ENCODE measurements at places on chromosomes 7 and 10. TPM values are rescaled to one million over a fixed set of nuclear protein-coding genes. Genes with fewer than 3 reads are reported as not detected.

DNA sequence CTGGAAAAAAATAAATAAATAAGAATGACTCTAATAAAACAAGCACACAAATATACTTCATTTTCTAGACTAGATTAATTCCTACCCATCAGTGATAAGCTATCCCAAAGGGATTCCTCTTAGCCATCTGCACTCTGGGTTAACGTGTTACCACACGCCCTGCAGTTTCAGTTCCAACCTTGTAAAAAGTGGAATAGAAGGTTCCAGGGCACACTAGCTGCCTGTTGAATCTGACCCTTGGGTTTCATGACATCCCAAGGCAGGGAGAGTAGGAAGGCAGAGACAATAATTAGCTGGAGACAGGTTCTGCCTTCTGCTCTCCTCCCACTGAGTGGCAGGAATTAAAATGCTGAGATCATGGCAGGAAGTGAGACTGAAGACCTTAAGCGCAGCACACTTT lies 33.5 kb downstream of the SLC37A3 start:
- no peak for DNase-seq

GRCh38 chr7:79464051-79464450 lies 10.6 kb upstream of the MAGI2 start:
- no peak for DNase-seq

DNA sequence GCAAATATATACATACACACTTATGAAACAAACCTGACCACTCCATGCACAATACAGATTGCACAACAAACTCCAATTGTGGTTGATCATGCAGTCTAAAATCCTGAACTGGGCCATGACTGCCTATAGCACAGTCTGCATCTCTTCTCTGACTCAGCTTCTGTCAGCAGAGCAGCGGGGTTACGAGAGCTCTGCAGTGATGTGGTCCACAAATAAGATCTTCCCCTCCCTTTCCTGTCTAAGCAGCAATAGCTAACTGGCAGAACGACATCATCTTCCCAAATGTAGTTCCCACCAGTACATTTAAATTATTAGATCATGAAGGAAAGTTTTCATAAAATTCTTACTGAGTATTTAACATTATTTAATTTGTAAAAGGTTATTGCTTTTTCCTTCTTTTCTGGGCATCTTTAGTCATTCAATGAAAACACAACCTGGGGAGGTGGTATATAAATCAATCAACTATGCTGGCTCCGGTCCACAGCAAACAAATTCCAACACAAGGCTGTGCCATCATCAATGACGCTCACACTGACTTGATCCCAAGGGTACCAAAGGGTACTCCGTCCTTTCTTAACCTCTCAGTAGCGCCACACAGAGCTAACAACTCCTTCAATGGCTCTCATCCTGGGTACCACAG lies 17.1 kb downstream of the ARHGAP21 start:
- peak; percentile 13 for DNase-seq

Gene FXYD4
- total RNA-seq, result not detected

Gene CHPF2
- 32.3 TPM for total RNA-seq

GRCh38 chr7:75596727-75597614 lies 104.9 kb downstream of the SPDYE5 start:
- no peak for DNase-seq

Gene PDK4
- not detected for total RNA-seq

- DNase-seq, result no peak
Observed at GRCh38 chr7:27250557-27251070, 8.0 kb downstream of the EVX1 start.

DNA sequence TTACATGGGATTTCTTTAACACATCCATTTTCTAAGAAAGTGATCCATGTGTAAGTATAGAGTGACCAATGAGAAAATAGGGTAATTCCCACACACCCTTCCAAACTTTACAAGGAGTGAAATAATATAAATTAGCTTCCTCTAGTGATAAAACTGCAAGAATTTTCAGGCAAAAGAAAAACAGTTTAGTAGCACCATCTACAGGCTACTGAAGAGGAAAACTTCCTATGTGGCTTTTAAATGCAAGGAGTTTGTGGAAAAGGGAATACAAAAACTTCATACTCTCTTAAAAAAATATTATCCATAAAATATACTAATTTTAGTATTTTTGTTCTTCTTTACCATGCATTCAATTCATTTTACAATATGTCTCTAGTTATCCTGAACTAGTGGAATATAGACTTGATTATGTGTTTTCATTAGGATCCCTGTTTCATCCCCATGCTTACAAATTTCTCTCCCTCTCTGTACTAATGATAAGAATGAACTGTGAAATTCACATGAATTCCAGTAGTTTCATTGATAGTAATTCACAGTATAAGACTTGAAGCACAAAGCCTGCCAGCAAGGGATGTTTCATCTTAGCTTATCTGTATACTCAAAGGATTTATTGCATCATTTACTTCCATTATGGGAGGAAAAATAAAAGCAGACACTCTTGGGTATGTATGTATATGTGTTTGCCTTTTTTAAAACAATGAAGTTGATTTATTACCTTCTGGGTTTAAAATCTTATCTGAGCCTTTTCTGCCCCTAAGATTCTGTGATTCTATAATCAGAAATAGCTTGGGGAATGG lies 442.9 kb downstream of the AUTS2 start:
- no peak for DNase-seq

Gene CDHR3
- total RNA-seq, result 13.2 TPM
